Activated T-cell treated with anti-CD3 and anti-CD28 coated beads, Interleukin-2, amount 50 U/mL, for 72 hours (primary cell): ENCODE measurements at places on chromosomes 3 and 15. TPM values are rescaled to one million over a fixed set of nuclear protein-coding genes. Genes with fewer than 3 reads are reported as not detected.

CD200 gene
- total RNA-seq = 27.4 TPM

GRCh38 chr15:69908590-69909420 lies 188.9 kb downstream of the TLE3 start:
- no peak for DNase-seq

FANCD2 gene
- total RNA-seq = 81.2 TPM

DNA sequence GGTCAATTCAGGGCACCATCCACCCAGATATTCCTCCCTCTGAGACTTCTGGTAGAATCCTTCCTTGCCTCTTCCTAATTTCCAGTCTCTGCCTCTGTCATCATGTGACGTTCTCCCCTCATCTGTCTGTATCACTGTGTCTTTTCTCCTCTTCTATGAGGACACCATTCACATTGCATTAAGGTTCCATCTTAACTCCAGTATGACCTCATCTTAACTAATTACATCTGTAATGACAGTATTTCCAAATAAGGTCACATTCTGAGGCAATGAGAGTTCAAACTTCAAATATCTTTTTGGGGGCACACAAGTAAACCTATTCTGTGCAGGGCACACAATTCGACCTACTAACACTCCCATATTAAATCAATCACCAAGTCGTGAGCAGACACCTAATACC lies 169.7 kb downstream of the FHIT start:
- no peak for DNase-seq

DNA sequence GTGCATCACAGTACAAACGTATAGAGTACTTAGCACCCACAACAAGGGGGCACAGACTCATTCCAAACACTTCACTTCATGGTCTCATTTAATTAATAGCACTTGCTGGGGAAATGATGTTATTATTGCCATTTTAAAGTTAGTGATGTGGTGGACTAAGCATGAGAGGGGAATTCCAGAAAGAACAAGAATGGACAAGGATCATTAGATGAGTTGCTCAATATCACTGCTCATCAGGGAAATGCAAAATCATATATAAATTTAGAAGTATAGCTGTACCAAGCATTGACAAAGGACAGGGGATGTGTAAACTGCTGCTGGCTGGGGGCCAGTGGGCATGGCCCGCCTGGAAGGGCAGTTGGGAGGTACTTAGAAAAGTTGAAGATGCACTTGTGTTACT lies 14.6 kb downstream of the PRR20G start:
- no peak for DNase-seq

DNA sequence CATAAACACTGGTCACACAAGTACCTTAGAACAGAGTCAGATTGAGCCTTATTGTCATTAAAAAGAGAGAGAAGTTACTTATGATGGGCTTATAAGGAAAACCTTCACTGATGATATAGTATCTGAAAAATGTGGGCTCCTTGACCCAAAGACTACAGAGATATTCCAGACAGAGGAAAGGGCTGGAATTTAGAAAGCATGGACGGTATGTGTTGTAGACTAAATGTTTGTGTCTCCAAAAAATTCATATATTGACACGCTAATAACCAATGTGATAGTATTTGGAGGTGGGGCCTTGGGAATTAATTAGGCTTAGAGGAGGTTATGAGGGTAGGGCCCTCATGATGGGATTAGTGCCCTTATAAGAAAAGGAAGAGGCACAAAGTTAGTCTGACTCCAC lies 61.0 kb upstream of the DAZL start:
- DNase-seq = no peak

GOLGA8M gene
- not detected for total RNA-seq

TLR9 gene
- 1.2 TPM for total RNA-seq

DNA sequence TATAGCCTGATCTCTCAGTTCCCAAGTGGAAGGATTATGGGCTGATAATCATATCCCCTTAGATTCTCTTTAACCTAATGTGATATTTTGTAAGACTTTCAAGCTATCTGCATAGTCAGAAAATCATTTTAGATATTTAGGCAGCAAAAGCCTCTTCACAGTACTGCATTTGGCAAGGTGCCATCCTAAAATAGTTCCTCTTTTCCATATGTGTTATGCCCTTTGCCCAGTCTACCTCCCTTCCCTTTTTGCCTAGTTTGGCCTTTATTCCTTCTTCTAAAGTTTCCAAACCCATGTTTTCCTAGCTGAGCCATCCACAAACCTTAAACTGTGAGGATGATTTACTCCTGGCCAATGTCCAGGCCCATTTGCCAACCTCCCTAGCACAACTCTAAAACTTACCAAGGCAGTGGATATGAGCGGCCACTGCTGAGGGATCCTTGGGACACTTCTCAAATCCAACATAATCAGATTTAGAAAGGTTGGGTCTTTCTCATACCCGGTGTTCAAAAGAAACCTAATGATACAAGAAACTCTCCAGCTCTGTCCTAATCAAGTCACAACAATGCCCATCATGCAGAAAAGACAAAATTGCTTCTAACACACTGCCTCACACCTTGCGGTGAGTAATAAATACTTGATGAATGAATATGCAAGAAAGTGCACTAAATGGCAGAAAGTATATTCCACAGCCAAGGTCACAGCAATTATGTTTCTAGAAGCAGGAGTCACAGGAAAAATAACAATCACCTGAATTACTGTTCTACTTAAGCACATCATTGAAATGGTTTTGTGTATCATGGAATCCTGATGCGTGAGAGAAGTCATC lies 493.9 kb downstream of the NLGN1 start:
- DNase-seq = no peak

DNA sequence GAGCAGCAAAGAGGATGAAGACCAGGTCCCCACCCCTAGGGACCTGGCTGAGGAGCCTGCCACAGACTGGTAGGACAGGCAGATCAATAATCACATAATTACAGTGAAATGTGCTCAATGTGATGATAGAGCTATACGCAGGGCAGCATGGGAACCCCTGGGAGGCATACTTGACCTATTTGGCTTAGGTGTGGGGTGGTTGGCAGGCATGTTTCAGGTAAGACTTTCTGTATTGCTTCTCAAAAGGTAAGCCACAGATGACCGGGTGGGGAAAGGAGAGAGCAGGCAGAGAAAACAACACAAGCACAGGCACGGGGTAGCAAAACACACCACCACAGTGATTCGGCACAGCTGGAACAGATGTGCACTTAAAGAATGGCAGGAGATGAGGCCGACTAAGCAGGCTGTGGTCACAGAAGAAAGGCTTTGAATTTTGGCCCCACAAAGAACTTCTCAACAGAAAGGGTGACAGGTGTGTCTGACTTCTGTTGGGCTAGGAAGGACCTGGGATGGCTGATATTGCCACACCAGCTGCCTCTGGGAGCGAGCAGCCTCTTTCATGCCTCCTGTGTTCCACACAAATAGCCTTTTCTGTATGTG lies 64.1 kb downstream of the ABCC5 start:
- no peak for DNase-seq

GRCh38 chr15:92151741-92152140 lies 241.9 kb upstream of the ST8SIA2 start:
- no peak for DNase-seq

DAZL gene
- not detected for total RNA-seq

GRCh38 chr3:194482196-194482593 lies 4.6 kb downstream of the ATP13A3 start:
- no peak for DNase-seq

GRCh38 chr3:7779331-7779730 lies 722.3 kb upstream of the LMCD1 start:
- no peak for DNase-seq

GRCh38 chr3:44870375-44871061 lies 3.9 kb upstream of the TGM4 start:
- DNase-seq = no peak

- no peak for DNase-seq
These were observed 577.0 kb upstream of the ARRDC4 start for GRCh38 chr15:97383516-97383915.

TF gene
- total RNA-seq = 1.7 TPM

SCG5 gene
- total RNA-seq = 3.5 TPM

- DNase-seq = no peak
These were observed 207.5 kb downstream of the SLC9A9 start for GRCh38 chr3:143640774-143641173.

DNA sequence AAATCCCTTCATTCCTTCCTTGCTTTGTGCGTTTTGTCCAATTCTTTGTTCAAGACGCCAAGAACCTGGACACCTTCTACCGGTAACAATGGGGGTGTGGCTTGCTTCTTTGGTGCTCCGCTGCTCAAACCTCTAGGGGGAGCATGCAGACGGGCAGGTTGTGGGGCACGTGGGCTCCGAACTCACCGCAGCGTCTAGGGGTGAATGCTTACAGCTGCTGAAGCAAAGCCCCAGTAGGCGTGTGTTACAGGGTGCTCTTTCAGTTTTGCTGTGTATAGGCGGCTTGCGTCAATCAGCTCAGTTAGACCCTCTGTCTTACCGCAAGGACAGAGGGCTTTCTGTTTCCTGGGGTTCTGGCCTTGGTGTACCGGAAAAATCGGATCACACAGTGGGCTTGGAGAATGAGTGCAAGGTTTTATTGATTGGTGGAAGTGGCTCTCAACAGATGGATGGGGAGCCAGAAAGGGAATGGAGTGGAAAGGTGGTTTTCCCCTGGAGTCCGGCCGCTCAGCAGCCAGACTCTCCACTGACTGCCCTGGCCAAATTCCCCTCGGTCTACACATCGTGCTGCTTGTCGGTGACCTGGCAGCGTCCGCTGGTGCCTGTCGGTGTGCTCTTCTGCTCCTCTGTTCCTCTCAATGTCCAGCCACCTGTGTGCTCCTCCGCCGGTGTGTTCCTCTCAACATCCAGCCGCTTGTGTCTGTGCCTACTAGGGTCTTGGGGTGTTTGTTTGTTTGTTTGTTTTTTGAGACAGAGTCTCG lies 1.2 kb upstream of the LRRC34 start:
- DNase-seq = peak; percentile 82

STRIT1 gene
- not detected for total RNA-seq

DNA sequence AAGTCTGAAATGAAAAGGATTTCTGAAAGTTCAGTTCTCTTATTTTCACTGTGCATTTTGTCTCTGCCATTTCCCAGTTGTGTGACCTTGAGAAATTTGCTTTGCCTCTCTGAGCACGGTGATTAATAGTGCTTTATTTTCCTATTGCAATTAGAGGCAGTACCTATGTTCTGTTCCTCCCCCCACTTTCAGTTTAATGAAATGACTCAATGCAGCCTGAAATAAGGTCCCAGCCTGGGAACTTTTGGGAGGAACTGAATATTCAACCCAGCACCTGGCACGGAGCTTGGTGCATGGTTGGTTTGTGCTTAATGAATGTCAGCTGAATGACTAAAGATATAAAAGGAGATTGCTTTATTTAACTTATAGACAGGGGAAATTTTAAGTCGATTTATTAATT lies 352.6 kb downstream of the PDCD6IP start:
- no peak for DNase-seq

FAM43A gene
- total RNA-seq = 13.4 TPM

DNA sequence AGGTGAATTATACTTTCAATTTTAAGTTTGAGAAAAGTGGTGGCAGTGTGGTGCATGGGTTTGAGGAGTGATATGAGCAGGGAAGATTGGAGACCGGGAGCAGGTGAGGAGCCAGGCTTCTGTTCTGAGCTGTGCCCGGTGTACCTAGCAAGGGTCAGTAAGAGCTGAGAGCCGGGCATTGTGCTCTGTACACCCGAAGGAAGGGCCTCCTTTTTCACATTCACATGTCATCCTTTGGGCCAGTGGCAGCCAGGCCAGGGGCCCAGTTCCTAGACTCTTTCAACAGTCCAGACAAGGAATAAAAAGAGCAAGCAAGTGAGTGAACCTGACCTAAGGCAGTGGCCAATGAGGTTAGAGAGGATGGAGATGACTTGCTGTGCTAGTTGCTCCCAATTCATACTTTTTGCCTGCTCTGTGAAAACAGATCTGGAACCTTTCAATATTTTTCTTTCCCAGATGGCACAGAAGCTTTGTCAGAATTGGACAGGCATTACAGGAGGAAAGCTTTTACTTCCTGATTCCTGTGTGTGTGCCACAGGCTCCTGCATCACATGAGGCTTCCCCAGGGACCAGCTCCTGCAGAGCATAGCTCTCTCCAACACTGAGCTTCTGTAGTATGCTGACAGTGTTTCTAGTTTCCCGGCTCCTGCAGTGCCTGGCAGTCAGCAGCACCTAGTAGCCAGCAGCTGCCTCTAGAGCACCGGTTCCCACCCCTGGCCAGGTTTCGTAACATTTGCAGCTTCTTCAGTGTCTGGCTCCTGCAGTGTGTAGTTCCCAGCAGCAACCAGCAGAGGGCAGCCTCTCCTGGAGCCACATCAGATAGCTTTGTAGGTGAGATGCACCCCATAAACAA lies 5.3 kb upstream of the TRA2B start:
- peak; percentile 84 for DNase-seq

TJP1 gene
- total RNA-seq = 0.16 TPM

GRCh38 chr15:70777170-70777926 lies 14.0 kb upstream of the UACA start:
- DNase-seq = no peak

GRCh38 chr15:82315519-82316246 lies 33.6 kb downstream of the GOLGA6L10 start:
- DNase-seq = no peak

GRCh38 chr3:148971401-148972163 lies 19.8 kb upstream of the GYG1 start:
- DNase-seq = no peak

DNA sequence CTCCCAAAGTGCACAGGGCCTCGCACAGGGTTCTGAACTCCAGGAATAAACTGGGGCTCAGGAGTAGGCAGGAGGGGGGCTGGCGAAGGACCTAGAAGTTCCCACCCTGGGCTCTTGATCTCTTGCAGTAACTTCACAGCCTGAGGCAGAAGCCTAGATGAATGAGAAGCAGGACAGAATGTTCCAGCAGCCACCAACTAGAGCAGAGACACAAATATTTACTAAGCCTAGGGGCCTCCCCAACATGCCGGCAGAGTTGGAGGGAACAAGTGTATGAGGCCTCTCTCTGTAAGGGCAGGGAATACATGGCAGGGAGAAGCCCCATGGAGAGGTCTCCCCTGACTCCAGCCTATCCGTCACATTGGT lies 25.3 kb upstream of the C15orf39 start:
- no peak for DNase-seq

DNA sequence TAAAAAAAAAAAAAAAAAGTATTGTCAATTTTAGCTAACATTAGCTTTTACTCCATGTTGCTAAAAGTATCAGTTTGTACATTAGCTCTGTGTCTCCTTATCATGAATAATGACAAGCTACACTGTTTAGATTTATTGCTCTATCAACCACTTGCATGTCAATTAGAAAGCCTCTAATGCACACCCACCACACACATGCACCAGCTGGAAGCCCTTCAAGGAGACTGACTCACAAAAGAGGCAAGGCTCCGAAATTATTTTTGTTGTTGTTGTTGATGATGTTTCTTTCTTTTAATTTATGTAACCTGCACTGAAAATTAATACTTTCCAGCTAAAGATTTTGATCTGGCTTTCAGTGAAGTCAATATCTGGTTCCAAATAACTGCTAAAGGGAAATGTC lies 71.5 kb downstream of the ETFA start:
- no peak for DNase-seq

REC114 gene
- not detected for total RNA-seq

DNA sequence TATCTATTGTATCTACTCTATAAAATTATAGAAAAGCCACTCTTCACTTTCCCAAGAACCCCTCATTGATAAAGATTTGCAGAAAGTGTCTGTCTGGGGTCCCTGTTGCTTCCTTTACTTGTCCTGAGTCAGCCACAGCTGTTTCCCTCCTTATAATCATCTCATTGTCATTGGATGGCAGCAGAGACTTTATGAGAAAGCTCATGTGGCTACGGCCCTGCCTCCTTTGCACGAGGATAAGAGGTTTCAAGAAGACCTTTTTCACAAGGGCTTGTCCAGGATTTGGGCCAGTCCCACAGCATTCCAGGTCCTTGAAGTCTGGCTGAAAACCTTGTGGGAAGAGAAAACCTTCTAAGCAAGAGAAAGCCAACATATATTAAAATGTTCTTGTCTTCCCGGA lies 41.9 kb upstream of the THBS1 start:
- DNase-seq = no peak
